ENCODE measurements at places on chromosomes 6 and 20.

DNA sequence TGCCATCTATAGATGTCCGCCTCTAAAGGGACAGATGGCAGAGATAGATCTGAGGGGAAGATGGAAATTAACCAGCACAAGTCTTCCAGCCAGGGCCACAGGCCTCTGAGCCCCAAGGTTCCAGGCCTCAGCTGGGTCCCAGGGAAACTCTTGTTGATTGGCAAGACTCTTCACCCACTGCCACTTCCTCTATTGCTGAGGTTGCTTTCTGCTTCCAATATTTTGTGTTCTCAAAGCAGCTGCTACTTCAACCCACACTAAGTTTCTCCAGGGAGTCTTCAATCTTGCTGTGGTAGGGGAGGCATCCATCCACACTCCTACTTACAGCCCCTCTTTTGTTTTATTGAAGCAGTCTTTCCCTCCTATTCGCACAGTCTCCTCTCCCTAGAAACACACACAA lies 36.4 kb upstream of the SASH1 start:
- DNase-seq: no peak

DNA sequence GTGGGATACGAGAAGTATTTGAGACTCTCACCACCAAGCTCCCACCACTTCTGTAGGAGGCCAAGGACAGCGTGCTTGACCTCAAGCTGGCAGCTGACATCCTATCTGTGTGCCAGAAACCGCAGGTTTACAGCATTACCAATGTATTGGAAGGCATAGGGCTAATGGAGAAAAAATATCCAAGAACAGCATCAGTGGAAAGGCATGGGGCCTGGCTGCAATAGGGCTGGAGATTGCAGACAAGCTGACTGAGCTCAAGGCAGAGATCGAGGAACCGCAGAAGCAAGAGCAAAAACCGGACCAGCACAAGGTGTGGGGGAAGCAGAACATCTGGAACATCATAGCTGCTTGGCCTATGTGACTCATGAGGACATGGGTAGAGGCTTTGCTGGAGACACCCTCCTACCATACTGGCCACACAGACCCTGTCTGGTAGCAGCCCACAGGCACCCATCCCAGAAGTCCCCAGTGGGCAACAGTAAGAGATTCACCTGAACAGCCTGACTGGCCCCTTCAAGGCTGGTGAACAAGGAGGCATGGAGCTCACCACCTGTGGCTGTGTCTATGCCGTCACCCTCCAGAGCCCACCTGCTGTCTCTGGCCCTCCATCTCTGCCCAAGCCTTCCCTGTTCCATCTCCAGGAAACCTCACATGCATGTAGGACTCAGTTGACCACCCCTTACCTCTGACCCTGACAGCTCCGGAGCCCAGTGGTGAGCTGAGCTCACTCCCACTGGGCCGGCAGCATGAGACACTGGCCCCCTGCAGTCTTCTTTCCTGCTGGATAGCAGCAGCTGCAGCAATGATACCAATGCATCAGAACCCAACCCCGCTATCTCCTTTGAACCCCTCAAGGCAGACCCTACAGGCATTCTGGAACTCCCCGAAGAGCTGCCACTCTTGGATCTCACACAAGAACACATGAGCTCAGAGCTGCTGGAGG lies 171.1 kb downstream of the KIF6 start:
- no peak for DNase-seq

DNA sequence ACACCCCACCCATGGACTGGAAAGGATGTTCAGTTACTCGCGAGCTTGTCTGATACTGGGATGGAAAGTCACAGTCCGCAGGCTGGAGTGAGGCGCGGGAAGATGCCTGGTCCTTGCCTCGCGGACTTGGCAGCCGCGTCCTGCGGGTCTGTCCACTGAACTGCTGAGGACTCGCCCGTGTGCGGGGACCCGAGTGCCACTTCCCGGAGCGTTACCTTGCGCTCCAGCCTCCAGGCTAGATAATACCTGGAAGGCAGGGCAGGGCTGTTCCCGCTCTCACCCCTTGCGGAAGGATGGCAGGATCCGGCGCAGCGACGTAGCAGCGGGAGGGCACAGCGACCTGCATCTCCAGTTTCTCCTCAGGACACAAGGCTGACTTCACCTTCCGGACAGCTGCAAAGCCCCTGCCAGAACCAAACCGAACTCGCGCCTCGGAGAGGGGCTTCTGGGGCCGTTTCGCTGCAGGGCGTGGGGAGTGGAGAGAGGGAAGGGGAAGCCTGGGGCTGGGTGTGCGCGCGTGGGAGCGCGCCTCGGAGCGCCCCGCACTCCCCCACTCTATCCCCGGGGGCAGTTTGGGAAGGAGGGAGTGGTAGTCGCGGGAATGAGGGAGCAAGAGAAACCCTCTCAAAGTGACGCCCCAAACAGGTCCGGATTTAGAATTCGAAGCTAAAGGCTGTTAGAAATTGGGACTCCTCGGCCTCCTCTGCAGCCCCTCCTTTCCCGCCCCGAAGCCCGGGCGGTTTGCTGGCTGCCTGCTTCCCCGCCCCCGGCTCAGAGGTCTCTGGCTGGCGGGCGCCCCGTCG lies at the start of gene KCNQ5:
KCNQ5 (plus strand) TSS at position 774 of the 803 bp plus-strand sequence.
- peak; percentile 46 for DNase-seq

GRCh38 chr20:49318430-49319207 lies 40.8 kb upstream of the ZNFX1 start:
- peak; percentile 33 for DNase-seq

GRCh38 chr6:62974452-62974851 lies 236.8 kb upstream of the FKBP1C start:
- DNase-seq: no peak

- no peak for DNase-seq
These were observed 132.7 kb upstream of the IFNGR1 start for GRCh38 chr6:137351890-137352289.

DNA sequence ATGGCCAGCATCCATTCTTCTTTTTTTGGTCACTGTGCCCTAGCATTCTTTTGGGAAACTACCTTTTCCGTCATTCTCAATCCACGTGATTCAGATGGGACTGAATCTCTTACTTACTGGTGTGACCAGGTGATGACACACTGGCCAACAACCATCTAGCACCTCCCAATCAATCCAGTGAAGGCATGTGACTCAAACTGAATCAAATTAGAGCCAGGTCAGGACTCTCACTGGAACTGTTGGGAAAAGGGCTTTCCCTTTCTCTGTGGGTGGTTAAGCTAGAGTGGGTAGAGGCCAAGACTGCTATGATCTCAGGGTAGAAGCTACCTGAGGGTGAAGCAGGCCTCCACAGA lies 36.2 kb upstream of the ZMYND8 start:
- no peak for DNase-seq

DNA sequence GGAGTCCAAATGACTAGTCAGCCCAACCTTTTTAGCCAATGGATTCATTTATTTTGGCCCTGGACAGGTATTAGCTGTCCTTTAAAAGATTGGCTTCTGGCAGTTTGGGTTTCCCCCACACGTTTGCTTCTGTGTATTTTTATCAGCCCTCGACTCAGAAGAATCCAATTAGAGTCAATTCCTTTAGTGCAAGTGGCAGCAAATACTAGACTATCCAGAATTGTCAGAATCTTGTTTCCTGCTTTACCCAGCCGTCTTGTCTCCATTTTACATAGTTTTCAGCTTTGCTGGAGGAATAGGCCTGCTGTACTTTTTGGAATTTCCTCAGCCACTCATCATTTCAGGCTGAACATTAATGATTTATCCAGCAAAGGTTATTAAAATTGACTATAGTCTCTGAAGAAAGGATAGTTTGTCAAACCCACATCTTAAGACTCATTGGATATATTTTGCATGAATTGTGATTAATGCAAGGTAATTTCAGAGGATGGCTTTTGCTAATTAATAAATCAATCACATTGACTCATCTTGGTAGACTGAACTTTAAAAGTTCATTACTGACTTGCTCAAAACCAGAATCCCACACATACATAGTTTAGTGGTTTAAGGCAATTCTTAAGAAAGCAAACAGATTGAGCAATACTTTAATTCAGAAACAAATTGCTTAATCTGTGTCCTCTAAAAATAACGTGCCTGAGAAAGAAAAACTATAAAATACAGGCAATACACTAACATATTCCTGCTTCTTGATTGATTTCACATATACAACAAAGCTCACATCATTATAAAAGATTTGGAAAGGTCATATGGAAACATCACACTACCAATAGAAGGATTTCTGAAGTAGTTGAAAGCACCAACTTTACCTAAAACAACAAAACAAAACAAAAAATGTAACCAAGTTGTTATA lies 62.9 kb upstream of the ZNF217 start:
- DNase-seq: no peak

GRCh38 chr6:86192123-86192522 lies 549.4 kb upstream of the SYNCRIP start:
- DNase-seq: no peak

DNA sequence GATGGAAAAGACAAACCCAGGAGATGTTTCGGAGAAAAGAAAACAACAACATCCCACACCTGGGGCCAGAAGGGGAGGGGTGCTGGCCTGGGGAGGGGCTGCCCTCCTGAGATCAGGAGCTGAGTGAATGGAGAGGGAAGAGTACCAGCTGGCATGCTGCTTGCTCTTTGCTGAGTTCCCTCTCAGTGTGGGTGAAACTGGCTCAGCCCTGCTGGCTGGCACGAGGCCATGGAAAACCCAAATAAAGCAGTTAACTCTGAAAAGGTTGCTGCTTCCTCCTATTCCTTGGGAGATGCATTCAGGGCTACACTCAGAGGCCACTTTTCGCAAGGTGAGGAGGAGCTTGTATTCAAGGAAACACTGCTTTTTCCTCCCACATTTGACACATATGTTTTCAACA lies 8.0 kb upstream of the KCNK16 start:
- DNase-seq: no peak

DNA sequence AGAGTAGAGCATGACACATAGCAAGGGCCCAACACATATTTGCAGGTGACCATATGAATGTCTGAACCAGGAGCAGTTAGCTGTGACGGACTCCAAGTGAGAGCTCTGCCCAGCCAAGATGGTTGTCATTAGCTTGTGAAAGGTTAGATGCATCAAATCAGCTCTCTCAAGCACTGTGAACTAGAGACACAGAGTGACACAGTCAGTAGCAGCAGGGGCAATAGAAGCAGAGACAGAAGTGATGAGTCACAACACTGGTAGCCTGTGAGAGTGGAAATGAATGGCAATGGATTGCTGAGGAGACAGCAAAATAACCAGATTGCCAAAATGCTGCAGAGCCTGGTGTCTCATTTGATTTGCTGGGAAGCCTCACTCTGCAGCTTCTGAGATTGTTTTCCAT lies 558.9 kb downstream of the PKHD1 start:
- no peak for DNase-seq

GRCh38 chr6:169573883-169574282 lies 127.9 kb downstream of the WDR27 start:
- no peak for DNase-seq

DNA sequence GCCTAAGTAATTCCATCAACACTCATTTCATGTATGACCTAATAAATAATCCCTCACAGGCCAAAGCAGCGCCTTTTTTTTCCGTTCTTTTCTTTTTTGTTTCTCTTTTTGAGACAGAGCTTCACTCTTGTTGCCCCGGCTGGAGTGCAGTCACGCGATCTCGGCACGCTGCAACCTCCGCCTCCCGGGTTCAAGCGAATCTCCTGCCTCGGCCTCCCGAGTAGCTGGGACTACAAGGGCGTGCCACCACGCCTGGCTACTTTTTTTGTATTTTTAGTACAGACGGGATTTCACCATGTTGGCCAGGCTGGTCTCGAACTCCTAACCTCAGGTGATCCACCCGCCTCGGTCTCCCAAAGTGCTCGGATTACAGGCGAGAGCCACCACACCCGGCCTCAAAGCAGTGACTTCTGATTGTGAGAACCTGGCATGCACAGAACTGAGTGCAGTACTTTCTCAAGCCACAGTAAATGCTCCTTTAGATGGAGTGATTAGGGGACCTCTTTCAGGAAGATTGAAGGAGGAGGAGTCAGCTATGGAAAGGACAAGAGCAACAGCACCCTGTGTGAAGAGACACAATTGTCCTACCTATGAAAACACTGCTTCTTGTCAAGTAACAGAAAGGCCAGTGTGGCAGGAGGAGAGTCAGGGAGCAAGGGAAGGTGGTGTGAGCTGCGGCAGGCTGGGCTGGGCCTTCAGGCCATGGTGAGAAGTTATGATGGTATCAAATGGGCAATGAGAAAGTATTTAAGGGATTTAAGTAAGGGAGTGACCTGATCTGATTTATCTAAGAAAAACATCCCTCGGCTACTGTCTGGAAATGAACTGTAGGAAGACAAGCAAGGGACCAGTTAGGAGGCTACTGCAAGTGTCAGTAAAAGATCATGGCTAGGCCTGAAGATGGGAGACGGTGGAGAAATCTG lies 1.7 kb upstream of the SCAF8 start:
- DNase-seq: no peak

Data from T-helper 2 cell (primary cell).